ENCODE measurements at places on chromosomes 11 and 22.

DNA sequence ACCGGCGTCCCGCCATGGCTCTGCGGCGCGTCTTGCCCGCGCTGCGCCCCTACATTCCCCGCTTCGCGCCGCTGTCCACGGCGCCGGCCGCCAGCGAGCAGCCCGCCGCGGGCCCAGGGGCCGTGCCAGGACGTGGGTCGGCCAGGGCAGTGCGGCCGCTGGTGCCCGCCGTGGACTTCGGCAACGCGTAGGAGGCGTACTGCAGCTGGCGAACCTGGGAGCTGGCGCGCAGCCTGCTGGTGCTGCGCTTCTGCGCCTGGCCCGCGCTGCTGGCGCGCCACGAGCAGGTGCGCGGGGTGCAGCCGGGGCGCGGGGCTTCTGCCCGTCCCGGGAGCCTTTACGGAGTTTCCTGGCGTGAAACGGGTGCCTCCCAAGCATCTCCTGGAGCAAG lies 20.1 kb downstream of the DGCR6L start:
- no peak for DNase-seq

GRCh38 chr22:31082606-31083376 lies 1.7 kb downstream of the SMTN start:
- peak; percentile 50 for DNase-seq

DNA sequence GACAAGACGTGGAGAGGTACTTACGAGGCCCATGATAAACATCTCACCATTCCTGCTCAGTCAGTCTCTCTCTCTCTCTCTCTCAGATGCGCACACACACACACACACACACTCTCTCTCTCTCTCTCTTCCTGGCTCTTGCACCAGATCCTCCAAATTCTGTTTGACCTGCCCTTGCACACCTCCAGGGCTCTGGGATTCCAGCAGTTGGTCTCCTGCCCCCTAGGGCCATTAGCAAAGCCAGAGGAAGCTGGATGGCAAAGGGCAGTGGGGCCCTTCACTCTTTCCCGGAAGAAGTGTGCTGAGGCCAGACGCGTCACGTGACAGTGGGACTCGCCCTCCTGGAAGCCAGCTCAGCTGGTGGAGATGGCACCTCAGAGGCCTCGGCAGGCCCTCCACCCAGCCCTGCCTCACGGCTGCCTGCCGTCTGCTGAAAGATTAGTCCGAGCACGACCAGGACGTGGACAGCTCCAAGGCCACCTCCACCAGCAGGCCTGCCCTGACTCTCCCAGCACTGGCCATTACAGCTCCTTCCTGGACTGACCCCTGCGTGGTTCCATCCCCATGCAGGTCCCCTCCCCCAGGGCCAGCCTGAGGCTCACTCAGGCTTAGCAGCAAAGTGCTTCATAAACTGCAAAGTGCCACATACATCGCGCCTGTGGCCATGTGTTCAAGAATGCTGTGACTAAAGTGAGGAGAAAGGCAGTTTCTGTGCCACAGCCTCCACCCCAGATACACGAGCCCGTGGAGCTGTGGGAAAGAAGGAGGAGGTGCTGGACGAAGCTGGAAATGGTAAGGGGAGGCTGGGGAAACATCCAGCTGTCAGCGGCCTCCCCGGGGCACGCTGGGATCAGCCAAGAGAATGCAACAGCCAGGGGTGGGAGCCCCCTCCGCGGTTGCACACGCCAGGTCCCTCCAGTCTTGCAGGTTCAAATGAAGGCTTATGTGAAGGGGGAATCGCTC lies 3.7 kb downstream of the PDGFB start:
- no peak for DNase-seq

- no peak for DNase-seq
Observed at GRCh38 chr11:94768602-94769541, 716 bp downstream of the AMOTL1 start.

- DNase-seq = no peak
Observed at GRCh38 chr11:110903830-110904229, 191.6 kb upstream of the ARHGAP20 start.

- DNase-seq = no peak
Observed at GRCh38 chr11:113528982-113529381, 53.8 kb upstream of the DRD2 start.

DNA sequence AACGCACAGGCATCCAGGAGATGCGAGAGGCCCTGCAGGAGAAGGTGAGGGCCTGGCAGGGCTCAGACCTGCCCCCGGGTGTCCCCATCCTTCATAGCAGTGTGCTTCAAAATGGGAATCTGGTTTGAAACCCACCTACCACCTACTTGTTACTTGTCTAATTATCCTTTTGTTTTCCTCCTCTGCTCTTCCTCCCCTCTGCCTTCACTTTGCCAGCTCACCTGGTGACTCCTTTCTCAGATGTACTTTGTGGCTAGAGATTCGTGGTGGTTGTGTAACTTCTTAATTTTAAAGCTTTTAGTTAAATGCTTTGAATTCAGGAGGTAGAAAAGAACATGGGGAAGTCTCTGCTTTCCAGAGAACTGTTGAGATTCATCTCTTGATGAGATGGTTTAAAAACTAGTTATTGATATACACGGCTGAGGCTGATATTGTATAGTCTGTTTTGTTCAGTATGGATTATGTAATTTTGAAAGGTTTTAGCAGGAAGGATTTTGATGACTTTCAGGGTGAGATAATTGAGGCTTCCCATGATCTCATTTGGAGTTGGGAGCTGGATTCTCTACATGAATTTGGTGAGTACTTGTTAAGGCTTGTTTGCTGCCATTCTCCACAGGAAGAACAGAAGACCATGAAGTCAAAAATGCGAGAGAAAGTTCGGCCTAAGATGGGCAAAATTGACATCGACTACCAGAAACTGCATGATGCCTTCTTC lies 8.0 kb downstream of the SF3B2 start:
- DNase-seq = no peak

DNA sequence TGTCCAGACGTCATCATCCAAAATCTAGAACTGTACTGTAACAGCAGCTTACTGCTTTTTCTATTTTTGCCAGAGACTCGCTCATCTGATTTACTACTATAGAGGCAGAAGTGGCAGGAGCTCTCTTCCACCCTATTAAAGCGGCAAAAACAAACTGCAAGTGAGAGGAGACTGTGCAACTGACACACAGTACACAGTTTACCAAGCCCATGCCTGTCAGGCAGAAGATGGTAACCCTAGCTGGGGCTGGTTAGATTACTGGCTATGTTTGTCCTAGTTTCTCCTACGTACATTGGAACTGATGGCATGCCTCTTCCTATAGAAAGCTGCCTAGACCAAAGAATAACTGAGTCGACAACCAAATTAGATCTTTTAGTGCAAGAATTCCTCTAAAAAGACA lies 51.8 kb downstream of the CELF1 start:
- DNase-seq = no peak

DNA sequence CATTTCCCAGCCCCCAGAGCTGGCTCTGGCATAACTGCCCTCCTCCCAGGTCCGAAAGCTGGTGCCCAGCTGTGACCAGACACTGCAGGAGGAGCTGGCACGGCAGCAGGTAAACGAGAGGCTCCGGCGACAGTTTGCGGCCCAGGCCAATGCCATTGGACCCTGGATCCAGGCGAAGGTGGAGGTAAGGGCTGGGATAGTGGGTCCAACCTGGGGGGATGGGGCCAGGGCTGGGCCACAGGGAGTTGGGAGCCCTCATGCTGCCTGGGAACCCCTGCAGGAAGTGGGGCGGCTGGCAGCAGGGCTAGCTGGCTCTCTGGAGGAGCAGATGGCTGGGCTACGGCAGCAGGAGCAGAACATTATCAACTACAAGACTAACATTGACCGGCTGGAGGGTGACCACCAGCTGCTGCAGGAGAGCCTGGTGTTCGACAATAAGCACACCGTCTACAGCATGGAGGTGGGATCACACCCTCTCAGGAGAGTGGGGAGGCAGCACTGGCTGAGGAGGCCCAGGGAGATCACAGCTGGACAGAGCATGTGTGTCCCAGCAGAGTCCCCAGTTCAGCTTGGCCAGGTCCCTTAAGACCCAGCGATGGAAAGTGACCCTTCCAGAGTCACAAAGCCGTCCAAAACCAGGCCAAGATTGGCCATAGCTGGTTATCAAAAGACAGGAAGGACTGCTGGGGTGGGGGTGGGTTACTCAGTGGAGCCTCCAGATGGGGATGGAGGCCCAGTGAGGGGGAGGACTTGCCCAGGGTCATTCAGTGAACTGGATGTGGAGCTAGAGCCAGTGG lies 7.0 kb downstream of the CTSF start:
- DNase-seq = no peak

GRCh38 chr11:61752925-61753521 lies 587 bp downstream of the MYRF start:
- DNase-seq = no peak

DNA sequence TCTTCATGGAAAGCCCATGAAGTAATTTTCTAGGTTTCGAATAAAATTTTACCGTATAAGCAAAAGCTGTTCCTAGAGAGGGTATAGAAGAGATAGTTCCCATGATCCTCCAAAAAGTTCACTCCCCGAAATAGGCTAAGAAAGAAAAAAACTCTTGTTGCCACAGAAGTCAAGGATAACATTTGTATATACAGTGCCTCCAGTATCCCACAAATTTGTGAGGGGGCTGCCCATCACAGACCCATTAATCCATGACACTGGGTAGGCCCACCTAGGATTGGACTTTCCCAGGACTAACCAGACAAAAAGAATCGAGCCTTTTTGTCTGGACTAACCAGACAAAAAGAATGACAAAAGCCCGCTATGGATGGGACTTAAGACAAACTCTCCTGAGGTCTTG lies 233.0 kb downstream of the DDX10 start:
- no peak for DNase-seq

GRCh38 chr11:102564110-102564509 lies 33.6 kb upstream of the MMP7 start:
- no peak for DNase-seq

DNA sequence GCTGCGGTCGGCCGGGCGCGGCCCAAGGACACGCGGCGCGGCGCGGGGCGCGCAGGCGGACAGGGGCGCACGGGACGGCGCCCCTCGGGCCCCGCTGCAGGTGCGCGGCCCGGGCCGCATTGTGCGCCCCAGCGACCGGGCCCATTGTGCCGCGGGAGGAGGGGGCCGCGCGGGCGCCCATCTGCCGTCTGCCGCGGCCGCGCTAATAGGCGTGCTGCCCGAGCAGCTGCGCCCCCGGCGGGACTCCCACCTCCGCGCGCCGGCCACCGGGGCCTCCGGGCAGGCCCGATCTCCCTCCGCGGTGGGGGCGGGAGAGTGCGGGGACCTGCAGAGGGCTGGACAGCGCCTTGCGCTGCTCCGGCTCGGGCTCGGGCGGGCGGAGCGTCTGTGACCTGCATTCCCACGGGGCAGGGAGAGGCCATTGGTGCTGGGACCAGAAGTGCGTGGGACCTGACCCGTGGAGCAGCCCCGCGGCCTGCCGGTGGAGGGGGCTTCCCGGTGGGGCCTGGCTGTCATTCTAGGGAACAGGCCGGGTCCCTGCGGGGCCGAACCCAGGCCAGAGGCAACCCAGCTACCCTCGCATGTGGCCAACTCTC lies 933 bp downstream of the BRSK2 start:
- DNase-seq = no peak

- DNase-seq = no peak
Observed at GRCh38 chr22:49136041-49136815, 691.4 kb downstream of the BRD1 start.

DNA sequence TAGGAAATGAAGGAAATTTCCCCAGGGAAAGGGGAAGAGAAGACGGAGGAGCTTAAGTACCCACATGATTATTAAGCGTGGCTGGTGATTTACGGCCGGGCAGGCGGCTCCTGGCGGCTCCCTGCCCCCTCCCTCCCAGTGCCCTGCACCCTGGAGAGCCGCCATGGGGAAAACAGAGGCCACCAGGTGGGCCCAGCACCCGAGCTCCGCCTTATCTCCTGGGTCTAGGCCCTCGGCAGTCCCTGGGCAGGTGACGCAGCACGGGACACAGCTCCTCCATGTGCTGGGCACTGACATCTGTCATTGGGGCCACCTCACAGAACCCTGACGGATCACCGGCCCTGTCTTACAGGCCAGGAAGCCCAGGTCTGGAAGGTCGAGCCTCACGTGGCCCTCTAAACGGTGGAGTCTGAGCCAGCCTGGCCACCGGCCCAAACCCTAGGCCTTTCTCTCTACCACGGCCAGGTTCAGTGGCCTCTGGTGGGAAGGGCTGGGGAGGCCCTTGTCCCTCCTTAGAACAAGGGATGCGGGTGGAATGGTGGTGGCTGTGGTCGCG lies 60.2 kb upstream of the PPARA start:
- no peak for DNase-seq

DNA sequence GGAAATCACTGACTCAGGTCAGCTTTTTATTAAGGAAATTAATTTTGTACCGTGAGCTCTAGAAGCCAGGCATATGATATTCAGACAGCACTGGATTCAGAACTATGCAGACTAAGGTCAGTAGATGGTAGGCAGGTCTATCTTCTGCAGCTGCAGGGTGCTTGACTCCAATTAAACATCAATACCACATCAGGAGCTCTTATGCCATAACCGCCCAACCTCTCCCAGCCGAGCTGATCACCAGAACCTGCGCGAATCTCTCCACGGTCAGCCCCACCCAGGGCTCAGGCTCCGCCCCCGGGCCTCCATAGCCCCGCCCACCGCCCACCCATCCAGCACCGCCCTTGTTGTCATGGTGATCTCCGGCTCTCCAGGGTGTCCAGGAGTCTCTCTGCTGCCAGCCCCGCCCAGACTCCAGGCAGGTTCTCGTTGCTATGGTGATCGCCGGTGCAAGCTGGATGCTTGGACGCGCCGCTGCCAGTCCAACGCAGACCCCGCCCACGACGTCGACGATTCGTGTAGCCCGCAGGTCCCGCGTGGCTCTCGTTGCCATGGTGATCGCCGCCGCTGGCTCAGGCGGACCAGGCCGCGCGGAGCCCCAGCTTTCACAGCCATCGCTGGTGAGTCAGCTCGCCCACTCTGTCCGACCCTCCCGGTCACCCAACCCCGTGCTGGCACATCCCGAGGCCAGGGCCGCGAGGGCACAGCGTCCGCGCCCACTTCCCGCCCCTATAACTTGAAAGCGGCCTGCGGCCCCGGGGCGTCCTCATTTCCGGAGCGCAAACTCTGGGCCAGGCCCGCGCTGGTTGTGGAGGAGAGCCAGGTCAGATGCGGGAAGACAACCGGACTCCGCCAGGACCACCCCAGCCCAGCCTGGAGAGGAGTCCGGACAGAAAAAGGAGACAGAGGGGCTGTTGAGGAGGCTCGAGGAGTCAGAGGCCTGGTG lies at the start of gene RAB36:
Gene RAB36, plus strand, starts transcription at position 546 of the 946 bp plus-strand sequence. CDS start 1,140 bp downstream, outside the sequence.
- peak; percentile 83 for DNase-seq

GRCh38 chr22:40203572-40203971 lies 25.8 kb downstream of the TNRC6B start:
- no peak for DNase-seq

GRCh38 chr11:19587979-19588378 lies 124.7 kb upstream of the NAV2 start:
- no peak for DNase-seq

DNA sequence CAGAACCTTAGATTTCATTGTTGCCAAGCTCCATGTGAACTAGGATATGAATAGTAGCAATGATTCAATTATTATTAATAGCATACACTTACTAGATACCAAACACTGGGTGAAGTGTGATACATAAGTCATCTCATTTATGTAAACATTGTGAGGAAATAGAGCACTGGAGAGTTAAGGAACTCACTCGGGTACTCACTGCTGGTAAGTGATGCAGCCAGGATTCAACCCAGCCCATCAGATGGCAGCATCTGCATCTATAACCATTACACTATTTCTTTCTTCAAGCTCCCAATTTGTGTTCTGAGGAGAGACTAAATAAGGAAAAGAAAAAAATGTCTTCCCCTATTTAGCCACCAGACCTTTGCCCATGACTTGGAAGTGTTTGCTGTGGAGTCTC lies 10.2 kb upstream of the ALG8 start:
- no peak for DNase-seq

- DNase-seq = no peak
Observed at GRCh38 chr11:2525941-2526807, 81.4 kb downstream of the KCNQ1 start.
